ENCODE measurements at places on chromosomes 7 and 10.

GRCh38 chr10:86074294-86074693 lies 292.3 kb downstream of the GRID1 start:
- DNase-seq, result no peak

DNA sequence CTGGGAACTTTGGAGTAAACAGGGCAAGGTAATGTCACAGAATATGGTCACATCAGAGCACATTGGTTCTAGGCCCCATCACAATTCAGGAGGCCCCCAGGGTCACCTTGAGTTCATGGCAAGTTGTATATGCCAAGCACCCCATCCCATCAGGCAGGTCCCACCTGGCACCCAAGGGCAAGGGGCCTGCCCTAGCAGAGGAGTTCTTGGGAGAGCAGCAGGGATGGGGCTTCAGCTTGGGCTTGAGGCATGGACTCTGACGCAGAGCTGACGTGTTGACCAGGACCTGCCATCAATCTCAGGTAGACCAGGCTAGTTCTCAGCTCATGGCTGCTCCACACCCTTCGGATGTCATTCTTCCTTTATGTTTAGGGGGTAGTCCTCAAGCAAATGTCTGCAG lies 20.9 kb downstream of the PLAC9 start:
- no peak for DNase-seq

DNA sequence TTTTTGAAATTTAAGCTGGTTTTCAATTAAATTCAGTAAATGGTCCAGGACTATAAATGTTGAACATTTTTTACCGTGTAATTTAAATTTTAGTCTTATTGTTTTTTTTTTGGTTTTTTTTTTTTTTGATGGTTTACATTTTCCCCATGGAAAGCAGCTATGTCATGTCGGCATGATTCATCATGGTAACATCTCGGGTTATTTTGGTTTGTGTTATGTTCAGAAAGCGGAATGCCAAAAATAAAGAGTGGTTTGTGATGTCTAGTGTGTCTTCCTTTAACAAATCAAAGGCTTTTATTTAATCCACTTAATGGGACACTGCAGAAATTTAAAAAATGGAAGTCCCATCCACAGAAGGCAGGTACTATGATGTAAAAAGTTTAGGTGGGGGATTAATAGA lies 58.5 kb downstream of the TRUB1 start:
- DNase-seq, result no peak

GRCh38 chr10:18214691-18215563 lies 74.7 kb downstream of the CACNB2 start:
- DNase-seq, result peak; percentile 72

DNA sequence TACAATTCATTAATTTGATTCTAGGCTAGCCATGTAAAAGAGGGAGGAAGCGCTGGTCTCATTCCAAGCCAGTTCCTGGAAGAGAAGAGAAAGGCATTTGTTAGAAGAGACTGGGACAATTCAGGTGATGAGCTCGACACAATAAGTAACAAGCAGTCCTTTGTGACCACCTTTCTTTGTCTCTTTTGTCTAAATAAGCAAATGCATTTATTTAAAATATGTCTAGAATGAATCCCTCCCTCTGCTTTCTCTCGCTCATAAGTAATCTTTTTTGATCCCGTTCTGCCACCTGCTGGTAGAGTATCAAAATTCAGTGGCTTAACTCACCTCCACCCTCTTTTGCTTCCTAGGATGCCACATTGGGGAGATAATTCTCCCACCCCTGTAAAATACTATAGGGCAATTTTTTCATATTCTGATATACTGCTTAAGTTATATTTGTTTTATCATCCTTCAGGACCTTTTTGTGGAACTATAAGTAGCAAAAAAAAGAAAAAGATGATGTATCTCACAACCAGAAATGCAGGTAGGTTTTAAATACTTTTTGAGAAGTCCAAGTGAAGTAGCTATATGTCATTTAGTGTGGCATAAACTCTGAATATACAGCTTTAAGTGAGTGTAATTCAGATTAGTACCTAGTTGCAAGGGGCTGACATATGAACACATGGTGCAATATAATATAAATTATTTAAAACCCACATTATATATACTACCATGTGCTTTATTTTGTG lies 91.5 kb downstream of the GSDME start:
- DNase-seq, result peak; percentile 46

- DNase-seq, result no peak
These were observed 46.6 kb upstream of the NCAPG2 start for GRCh38 chr7:158751199-158751598.

GRCh38 chr7:11261470-11261869 lies 287.8 kb downstream of the PHF14 start:
- DNase-seq, result no peak

DNA sequence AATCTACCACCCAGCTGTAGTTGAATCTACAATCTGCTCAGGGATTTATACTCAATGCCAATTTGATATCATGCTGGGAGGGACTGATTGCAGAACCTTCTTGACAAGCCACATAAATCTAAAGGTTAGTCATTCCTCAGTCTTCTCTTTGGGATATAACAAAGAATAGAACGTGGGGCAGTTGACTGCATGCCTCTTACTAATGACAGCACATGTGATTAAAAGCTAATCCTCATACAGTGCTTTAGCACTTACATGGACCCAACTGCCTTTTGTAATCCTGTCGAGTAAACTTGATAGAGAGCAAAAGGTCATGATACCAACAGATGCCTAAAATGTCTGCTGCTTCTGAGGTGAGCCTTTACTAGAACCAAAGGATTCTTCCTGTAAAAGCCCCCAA lies 12.3 kb downstream of the KLHL7 start:
- no peak for DNase-seq

GRCh38 chr7:127598318-127598717 lies 4.8 kb downstream of the FSCN3 start:
- DNase-seq, result no peak

- no peak for DNase-seq
These were observed 139.0 kb downstream of the TACC2 start for GRCh38 chr10:122127943-122128342.

Data from testis (tissue), 5 donors.